ENCODE measurements at places on chromosomes 11 and 22.

DNA sequence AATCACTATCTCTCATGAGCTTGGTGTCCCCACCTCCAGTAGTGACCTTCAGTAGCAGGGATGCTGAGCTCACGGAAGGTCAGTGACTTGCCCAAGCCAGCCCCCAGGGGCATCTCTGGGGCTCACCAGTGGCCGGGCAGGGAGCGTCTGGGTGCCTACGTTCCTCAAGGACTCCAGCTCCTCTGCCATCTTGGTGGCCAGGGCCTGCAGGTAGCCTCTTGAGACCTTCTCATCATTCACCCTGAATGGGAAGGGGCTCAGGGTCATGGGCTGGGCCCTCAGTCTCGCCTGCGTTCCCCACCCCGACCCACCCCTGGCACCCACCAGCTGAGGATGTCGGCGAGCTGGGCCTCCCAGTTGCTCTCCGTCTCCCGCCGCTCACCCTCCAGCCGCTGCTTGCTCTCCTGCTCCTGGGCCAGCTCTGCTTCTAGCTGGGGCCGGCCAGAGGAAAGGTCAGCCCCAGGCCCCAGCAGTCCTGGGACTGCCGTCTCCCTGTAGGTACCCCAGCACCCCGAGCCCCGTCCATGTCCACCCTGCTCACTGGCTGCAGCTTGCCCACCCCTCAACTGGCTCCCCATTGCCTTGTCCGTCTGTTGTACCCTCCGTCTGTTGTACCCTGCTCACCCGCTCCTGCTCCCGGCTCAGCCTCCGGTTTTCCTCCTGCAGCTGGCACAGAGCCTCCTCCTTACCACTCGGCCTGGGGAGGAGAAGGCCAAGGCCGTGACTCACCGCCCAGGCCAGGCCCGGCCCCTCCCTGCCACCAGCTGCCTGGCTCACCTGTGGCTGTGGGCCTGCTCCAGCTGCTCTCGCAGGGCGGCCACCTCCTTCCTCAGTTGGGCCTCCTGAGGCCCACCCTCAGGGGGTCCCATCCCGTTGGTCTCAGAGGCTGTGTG, 9.5 kb downstream of the CDC42BPG start:
- no peak for DNase-seq

DNA sequence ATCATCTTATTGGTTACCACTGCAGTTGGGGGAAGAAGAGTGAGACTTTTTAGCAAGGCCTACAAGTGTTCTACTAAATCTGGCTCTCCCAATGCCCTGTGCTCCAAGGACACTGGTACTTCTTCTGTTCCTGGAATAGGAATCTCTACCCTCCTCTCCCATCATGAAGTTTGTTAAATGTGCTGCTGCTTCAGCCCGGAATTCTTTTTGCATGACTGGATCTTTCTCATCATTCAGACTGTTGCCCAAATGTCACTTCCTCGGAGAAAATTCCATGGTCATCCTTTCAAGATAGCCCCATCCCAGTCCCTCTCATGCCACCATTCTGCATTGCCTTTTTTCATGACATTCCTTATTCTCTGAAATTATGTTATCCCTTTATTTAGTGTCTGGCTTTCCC, 400.8 kb downstream of the SOX6 start:
- no peak for DNase-seq

DNA sequence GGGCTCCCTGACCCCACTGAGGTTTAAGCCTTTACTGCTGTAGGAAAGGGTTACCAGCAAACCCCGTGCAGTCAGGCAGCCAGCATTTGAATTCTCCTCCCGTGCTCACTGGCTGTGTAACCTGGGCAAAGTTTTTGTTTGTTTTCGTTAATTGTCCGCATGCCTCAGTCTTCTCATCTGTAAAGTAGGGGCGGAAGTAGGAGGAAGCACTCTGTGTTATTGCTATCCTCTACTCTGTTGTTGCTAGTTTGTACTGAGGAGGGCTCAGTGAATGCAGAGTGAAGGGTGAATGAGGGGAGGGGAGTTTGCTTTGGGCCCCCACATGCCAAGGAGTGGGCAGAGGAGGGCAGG, 14.0 kb upstream of the SYT7 start:
- no peak for DNase-seq

DNA sequence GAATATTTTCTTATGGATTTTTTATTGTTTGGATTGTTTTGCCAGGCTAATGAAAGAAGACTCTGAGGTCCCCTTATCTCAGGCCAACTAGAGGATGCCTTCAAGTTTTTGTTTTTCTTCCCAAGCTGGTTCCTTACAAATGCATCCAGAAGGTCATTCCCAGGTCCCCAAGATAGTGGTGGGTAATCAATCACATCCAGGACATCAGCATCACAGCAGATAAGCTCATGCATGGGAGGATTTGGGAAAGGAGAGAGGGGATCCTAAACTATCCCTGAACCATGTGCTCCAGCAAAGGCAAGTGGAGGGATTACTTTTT, 20.7 kb downstream of the FZD4 start:
- DNase-seq = no peak

DNA sequence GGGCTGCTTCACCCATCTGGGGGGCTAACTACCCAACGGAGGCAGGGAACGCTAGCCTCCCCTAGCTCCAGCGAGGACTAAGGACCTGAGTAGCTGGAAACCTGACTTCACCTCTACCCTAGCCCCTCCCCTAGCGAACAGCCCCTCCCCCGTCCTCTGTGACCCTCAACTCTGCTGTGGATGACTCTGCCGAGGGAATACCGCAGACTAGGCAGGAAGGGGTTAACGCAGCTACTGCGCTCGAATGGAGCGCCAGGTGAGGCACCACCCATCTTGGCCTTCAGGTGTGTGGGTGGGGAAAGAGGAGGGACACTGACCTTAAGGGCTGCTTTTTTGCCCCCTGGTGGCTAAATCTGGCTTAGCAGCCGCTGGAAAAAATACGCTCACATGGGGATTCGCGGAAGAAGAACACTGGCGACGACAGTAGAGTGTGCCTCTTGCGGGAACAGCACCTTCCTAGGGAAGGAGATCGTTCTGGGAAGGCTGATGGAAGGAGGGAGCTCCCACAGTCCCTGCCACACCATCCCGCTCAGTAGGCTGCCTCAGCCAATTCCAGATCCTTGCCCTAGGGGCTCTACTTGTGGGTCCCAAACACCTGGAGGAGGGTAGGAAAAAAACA, 4.5 kb upstream of the BCL9L start:
- no peak for DNase-seq

- no peak for DNase-seq
Observed at GRCh38 chr11:95443386-95443785, 212.4 kb upstream of the SESN3 start.

DNA sequence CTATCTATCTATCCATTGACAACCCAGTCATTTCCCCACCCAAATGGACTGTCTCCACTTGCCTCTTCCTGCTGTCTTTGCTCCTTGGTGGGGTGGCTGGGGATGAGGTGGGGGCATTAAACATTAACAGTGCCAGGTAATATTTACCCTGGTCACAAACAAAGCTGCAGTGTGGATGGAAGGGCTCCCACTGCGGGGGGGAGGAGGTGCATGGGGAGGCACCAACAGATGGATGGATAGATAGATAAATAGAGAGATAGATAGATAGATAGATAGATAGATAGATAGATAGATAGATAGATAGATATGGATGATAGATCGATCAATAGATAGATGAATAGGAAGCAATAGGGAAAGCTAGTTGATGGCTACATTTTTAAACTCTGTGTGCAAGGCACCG, 2.3 kb upstream of the FXYD2 start:
- DNase-seq = no peak

DNA sequence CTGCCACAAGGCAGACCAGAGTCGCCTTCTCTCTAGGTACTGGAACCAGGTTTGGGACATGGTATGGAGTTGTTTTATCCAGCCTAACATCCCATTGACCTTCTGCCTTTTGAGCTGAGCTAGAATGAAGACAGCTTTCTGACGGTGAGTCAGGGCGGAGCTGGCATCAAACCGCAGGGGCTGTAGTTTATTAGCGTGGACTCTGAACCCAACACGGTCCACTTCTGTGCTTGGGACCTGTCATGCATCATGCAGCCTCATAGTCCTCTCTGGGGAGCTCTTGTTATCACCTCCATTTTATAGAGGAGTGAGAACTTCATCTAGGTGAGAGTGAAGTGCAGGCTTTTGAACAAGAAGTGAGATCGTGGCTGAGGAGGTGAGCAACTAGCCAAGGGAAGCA, 8.3 kb downstream of the GAL3ST1 start:
- no peak for DNase-seq

- no peak for DNase-seq
Observed at GRCh38 chr11:35063488-35063931, 75.5 kb upstream of the CD44 start.

DNA sequence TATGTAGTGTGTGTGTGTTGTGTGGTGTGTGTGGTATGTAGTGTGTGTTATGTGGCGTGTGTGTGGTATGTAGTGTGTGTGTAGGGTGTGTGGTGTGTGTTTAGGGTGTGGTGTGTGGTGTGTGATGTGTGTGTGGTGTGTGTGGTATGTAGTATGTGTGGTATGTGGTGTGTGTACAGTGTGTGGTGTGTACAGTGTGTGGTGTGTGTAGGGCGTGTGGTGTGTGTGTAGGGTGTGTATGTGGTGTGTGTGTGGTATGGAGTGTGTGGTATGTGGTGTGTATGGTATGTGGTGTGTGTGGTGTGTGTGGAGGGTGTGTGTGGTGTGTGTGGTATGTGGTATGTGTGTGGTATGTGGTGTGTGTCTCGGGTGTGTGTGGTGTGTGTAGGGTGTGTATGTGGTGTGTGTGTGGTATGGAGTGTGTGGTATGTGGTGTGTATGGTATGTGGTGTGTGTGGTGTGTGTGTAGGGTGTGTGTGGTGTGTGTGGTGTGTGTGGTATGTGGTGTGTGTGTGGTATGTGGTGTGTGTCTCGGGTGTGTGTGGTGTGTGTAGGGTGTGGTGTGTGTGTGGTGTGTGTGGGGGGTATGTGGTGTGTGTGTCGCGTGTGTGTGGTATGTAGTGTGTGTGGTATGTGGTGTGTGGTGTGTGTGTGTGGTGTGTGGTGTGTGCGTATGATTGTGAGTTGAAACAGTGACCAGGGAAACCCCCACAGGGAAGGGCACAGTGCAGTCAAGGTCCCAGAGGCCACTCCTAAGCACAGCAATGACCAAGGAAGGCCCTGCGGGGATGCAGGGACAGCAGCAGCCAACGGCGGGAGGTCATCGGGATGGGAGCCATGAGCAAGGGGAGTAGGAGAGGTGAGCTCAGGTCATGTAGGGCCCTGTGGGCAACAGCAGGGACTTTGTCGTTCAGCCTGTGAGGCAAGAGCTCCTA, 2.9 kb upstream of the PPP6R2 start:
- no peak for DNase-seq

DNA sequence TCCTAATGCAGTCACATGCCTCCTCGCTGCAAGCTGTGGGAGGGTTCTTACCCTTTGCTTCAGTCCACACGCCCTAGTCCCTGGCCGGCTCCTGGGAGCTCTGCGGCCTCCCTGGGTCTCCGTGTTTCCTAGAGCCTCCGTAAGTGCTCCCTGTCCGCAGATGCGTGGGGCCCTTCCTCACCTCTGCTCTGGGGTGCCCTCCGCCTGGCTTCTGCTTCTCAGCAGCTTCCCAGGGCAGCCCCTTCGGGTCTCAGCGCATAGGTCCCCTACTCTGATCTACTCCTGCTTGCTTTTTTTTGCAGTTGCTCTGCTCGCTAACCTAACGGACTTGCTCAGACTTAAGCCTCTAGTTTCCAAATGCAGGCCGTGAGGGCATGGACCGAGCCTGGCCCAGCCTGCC, 22.4 kb downstream of the CAPN1 start:
- peak; percentile 12 for DNase-seq

DNA sequence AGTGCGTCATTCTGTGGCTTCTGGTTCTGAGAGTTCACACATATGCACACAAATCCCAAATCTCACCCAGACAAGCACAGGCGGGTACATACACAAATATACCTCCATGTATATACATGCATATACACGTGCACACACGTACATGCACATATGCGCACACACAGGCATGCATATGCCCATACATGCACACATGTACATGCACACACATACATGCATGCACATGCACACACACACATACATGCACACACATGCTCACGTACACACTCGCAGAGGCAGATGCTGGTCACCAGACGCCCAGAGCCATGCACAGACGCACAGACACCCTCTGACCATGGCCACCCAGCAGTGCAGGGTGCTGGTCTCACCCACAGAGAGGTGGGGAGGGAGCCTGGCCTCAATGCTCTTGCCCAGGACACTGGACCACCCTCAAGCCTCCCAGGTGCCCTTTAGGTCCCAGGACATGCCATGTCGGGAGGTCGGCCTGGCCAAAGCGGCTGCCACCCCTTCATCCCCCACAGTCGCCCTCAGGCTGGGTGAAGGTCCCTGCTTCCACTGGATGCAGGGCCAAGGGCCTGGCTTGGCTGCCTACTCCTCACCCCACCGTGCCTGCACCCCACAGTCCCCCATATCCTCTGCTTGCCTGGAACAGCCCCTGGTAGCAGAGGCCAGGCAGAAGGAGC, 9.5 kb downstream of the DUSP8 start:
- no peak for DNase-seq

DNA sequence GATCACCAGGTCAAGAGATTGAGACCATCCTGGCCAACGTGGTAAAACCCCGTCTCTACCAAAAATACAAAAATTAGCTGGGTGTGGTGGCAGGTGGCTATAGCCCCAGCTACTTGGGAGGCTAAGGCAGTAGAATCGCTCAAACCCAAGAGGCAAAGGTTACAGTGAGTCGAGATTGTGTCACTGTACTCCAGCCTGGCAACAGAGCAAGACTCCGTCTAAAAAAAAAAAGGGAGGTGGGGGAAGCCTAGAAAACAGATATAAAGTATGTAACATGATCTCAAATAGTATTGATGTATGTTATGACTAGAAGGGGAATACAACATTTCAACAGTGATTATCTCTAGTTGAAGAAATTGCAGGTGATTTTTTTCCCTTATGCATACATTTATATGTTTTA, 61.4 kb downstream of the SLC1A2 start:
- no peak for DNase-seq

- no peak for DNase-seq
Observed at GRCh38 chr22:35593071-35593890, 23.8 kb downstream of the MB start.

GRCh38 chr11:36313750-36314433, 17.8 kb downstream of the PRR5L start:
- DNase-seq = no peak

DNA sequence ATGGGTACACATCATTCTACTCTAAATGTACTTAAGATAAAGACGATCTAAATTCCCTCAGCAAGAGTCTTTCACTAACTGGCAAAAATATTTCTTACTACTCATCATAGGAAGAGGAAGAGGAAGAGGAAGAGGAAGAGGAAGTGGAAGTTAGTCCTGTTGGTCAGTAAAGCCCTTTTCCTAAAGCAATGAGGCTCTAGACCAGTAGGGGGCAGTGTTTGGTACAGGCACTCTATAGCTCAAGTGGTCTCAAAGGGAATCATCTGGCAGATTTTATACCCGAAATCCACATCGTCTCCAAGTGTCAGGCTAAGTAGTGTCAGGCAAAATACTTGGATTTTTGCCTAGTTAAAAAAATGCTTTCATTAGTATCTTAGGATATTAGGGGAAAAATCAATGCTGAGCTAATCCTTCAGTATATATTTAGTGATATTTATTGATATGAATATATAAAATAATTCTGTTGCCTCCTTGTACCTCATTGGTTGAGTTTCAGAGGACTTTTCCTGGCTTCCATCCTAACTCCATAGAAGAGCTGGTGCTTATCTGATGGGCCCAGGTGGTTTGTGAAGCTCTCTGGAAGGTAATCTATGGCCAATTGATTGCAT, 7.7 kb downstream of the BLID start:
- no peak for DNase-seq

GRCh38 chr11:64538501-64538951, 52.5 kb upstream of the SLC22A12 start:
- no peak for DNase-seq

Data from cardiac septum (tissue), 1 donor.